ENCODE measurements at places on chromosomes 5 and 9.

- DNase-seq: no peak
Measured at GRCh38 chr5:181170237-181170825, 22.9 kb downstream of the OR2V2 start.

- no peak for DNase-seq
Measured at GRCh38 chr5:123286891-123287290, 136.3 kb downstream of the CEP120 start.

DNA sequence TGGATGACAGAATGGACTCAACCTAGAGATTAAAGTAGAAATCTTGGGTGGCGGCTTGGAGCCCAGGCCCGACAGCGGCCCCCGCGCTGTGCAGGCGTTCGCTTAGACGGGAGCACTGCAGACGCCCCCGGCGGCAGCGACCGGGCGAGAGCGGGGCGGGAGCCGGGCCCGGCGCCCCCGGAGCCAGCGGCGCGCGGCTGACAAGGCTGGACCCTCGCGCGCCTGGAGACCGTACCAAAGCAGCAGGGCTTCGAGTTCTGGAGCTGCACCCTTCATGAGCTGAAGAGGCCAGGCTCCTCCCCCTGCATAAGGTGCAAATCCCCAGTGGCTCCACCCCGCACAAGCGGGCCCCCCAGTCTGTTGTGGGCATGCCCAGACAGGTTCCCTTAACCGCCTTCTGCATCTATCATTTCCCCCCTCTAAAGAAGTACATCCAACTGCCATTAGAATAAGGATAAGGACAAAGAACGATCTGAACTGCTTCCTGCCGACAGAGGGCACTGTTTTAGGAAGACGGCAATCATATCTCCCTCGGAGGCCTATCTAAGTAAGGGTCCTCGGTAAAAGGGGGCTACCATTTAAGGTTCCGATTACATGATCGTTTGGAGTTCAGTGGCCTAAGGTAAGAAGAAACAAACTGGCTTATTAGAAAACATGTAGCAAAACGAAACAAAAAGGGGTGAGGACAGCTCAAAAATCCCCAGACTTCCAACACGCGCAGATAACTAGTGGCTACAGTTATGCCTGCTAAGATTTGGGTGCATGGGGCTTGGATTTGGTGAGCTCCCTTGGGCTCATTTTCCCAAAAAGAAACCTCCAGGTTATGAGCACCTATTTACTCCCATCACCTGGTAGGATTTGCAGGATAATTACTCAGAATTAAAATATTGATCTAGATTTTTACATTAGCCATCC lies 66.3 kb downstream of the RGMB start:
- no peak for DNase-seq

GRCh38 chr5:57937025-57937424 lies 454.4 kb upstream of the ACTBL2 start:
- no peak for DNase-seq

- DNase-seq: no peak
Measured at GRCh38 chr5:125181955-125182354, 435.5 kb upstream of the ZNF608 start.

DNA sequence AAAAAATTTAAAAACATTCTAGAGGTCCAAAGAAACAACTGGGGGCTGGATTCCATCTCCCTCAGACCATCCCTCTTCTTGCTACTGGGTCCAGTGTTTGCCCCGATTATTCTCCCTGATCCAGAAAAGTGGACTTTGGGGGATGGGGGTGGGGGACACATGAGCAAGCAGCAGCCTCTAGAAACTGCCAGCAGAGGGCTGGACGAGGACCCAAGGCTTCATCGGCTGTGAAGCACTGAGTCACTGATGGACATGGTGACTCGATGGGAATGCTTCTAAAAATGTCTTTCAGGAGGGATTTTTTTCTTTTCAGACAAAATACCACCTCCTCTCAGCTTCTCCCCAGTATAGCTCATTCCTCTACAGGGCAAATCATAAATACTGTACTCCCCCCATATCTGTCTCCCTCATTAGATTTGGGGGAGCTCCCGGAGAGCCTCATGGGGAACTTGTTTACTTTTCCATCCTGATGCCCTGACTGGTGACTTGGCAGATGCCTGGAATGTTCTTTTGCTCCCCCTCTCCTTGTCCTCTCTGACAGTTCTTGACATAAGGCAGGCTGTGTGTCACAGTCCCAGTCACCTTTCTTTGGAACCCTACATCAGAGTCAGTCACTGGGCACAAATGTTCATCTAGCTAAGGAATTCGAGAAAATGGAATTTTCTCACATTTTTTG lies 67.2 kb upstream of the STC2 start:
- DNase-seq: no peak

DNA sequence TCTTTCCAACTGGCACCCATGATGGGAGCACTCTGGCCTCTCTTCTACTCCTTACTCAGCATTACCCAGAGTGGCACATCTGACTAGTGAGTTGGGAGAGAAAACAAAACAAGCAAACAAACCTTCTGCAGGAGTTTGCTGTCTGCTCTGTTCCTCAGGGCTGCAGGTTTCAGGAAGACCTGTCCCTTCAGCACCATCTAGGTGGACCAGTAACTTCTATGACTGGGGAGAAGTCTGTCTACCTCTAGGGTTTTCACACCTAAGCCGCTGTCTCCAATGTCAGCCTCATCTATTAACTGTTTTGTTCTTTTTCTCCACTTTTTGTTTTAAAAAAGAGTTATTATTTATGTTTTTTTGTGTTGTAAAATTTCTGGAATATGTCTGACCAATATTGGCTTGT lies 58.7 kb downstream of the RAB3C start:
- no peak for DNase-seq

DNA sequence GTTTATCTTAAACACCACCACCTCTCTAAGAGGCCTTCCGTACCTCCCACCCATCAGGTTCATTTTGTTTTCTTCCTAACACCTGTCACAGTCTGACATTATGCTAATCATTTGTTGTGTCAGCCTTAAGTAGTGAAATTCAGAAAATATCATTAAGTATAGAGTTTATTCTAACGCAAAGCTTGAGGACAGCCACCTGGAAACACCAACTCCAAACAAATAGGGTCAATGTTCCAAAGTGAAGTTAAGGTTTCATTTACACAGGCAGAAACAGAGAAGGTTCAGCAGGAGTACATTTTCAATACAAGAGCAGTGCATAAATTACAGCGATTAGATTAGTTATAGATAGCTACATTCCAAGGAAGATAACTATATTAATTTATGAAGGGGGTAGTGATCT lies 1.3 kb upstream of the SMC5 start:
- DNase-seq: no peak

DNA sequence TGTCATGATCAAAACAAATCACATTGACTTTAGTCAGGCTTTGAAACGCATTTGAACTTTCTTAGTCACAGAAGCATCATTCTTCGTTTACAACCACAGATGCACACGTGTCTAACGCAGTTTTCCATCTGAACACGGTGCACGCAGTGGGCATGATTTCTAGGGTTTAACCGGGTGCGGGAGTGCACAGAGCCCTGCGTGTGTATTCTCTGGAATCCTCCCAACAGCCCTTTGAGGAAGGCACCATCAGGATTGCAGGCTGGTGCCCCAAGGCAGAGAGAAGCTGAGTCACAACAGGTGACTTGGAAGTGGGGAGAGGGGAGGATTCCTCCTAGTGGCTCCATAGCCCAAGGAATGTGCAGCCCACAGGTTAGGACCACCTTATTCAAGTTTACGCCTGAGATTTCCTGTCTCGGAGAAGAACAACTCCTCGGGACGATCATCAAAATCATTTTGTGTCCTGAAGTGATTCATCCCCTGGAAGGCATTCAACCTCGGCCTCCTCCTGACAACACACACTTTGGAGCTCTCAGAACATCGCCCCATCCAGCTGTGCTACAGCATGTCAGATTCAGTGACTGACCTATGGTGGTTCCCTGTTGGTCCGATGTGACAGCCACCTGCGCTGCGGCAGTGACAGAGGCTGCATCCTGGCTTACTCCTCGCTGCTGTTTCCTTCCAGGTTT lies 13.1 kb downstream of the ROPN1L start:
- DNase-seq: no peak

- no peak for DNase-seq
Measured at GRCh38 chr5:152376886-152377285, 28.2 kb downstream of the NMUR2 start.

- no peak for DNase-seq
Measured at GRCh38 chr5:27242258-27242626, 203.9 kb upstream of the CDH9 start.

DNA sequence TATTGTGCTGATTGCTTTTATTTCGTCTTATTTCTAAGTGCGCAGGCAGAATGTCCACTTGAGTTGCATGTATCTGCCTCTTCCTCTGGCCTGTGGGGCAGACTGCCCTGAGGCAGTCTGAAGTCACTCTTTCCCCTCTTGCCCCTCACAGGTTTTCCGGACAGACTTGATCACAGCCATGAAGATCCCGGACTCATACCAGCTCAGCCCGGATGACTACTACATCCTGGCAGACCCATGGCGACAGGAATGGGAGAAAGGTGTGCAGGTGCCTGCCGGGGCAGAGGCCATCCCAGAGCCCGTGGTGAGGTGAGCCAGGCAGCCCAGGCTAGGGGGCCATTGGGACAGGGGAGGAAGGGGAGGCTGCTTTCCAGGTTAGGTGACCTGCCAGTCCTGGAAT lies 26.4 kb downstream of the JADE2 start:
- no peak for DNase-seq

DNA sequence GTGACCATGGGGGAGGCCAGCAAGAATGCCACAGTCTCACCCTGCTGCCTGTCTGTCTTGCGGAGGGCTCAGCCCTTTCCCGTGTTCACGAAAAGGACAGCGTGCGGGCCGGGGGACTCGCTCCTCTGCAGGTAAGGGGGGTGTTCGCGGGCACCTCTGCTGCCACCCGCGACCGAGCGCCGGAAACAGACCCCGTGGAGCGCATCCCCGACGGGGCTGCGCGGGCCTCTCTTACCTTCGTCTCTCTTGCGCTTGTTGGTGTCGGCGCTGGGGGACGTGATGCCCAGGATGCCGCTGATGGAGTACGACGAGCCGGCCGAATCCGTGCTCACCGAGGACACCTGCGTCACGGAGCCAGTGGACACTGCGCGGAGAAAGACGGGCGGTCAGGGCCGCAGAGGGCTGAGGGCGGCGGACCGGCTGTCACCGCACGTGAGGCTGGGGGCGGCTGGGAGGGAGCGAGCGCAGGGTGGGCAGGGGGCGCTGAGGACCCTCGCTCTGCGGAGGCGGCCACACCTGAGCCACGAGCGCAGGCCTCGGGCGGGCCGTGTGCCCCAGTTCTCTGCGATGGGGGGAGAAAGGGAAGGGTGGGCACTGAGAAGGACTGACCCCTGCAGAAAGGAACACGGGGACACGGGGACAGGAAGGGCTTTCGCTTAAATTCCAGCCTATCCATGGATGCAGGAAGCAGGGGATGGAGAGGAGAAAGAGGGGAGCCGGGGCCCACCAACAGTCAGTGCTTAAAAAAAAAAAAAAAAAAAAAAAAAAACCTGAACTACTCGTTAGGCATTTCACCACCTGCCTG lies 31.5 kb downstream of the PAX5 start:
- DNase-seq: no peak

GRCh38 chr5:144390133-144390532 lies 219.5 kb downstream of the KCTD16 start:
- DNase-seq: no peak

GRCh38 chr9:104334549-104334948 lies 169.5 kb upstream of the OR13F1 start:
- DNase-seq: no peak

Data from stimulated activated CD8-positive, alpha-beta memory T cell treated with anti-CD3 and anti-CD28 coated beads, Interleukin-4, amount 100 ng/mL, for 4 hours (primary cell).